ENCODE measurements at places on chromosomes 16 and 17.

GRCh38 chr17:6546069-6546718 is 10.2 kb downstream of the PITPNM3 start:
- no peak for DNase-seq

DNA sequence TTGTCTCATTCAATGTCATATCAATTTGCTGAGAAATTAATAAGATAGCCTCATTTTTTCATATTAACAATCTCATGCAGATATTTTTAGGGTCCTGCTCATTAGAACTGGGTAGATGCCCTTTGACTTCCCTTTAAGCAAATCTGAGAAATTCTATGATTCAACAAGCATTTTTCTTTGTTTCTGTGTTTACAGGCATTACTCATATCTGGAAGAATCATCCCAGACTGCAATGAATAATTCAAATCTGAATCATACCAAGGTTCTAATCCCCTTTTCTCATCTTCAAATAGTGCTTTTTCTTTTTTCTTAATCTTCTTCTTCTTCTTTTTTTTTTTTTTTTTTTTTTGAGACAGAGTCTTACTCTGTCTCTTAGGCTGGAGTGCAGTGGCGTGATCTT is 69.2 kb upstream of the KIFC3 start:
- DNase-seq, result no peak

GRCh38 chr17:51279183-51279582 is 18.8 kb downstream of the UTP18 start:
- DNase-seq, result no peak

DNA sequence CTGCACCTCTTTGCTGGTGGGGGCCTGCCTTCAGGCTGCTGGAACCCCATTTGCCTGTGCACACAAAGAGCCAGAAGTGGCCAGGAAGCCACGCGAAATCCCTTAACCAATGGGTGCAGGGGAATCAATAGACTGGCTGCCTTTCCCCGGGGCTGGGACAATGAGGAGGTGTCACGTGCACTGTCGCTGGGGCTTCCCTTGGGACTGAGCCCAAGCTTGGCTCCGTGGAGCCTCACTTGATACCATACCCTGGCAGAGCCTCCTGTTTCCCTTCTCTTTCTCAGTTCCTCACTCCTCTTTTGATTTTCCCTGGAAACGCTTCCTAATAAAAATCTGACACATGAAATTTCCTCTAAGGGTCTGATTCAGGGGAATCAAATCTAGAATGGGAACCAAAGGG is 38.8 kb upstream of the C16orf82 start:
- no peak for DNase-seq
